ENCODE measurements at places on chromosomes 6 and 20.

- DNase-seq = no peak
These were observed 31.4 kb downstream of the HAO1 start for GRCh38 chr20:7908905-7909304.

DNA sequence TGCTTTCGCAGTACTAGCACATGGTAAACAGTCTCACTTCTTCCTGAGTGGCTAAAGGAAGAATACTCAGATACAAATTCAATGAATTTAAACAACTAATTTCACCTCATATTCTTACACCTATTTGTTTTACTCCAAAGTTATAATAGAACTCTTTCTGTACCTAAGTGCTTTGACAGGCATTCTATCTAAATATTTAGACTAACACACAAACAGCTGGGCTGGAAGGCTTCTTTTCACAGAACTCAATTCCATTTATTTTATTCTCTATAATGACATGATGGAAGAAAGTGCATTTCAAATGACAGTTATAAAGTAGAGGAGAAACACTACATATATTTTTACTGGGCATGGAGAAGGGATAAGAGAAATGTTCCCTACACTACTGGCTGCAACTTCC lies 384.9 kb upstream of the SPTLC3 start:
- no peak for DNase-seq

GRCh38 chr6:134267917-134268361 lies 50.0 kb downstream of the SGK1 start:
- DNase-seq = no peak

DNA sequence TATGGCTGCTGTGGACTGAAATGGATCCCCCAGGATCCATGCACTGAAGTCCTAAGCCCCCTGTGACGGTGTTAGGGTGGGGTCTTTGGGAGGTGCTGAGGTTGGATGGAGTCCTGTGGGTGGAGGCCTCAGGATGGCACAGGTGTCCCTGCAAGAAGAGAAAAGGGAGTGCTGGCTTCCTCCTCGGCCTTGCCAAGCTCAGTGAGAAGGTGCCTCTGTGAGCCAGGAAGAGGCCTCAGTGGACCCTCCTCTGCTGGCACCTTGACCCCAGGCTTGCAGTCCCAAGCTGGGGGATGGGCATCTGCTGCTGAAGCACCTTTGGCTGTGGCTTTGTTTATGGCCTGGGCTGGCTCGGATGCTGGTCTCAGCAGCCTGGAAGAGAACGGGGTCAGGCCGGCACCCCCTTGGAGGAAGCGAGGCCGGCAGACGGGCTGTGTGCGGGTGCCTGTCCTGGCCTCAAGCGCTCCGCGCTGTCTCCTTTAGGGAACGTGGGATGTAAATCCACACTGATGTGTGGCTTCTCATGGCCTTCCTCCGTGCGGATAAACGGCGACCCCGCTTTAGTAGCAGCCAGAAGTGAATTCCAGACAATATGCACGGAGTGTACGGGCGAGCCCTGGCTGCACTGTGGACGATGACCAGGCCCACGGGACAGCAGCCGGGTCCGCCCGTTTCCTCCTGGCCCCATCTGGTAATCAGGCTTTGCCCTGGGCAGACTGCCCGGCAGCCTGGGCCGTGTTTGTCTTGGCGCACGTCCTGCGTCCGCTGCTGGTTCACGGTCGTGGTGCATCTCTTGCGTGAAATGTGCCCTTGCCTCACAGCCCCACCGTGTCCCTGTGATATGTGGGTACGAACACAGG lies 182.6 kb downstream of the ERMARD start:
- DNase-seq = no peak

- DNase-seq = no peak
These were observed 9.8 kb downstream of the NKX2-4 start for GRCh38 chr20:21387528-21387927.

- DNase-seq = no peak
These were observed 132.1 kb upstream of the ADGRB3 start for GRCh38 chr6:68502946-68503345.

DNA sequence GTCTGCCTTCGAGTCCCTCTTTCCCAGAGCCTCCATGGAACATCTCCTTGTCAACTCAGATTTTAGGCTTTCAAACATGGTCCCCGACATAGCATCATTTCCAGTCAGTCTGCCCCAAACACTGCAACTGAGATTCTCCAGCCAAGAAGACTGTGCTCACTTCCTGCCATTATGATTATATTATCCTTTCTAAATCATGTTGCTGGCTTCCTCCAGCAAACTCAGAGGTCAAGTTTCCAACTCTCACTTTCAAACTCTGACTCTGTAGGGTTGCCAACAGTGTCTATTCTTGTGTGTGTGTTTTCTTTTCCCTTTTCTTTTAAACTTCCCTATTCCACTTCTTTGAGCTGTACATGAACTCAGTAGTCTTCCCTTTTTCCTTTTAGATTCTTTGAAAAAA lies 61.2 kb upstream of the TRAF3IP2 start:
- no peak for DNase-seq

DNA sequence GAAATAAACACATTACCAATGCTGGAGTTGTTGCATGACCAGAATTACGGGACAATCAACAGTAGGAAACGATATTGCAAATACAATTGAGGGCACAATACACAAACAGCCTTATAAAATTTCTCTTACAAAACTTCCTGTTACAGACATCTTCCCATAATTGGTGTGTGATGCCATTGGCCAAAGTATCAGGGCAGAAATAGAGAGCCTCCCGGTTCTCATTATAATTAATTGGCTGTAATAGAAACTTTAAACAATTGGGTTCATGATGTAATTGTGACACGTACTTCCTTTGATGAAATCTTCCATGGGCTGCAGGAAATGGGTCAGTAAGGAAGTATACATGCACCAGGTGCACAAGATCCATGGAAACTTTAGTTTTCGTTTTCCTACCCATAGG lies 40.3 kb upstream of the RALGAPA2 start:
- no peak for DNase-seq

DNA sequence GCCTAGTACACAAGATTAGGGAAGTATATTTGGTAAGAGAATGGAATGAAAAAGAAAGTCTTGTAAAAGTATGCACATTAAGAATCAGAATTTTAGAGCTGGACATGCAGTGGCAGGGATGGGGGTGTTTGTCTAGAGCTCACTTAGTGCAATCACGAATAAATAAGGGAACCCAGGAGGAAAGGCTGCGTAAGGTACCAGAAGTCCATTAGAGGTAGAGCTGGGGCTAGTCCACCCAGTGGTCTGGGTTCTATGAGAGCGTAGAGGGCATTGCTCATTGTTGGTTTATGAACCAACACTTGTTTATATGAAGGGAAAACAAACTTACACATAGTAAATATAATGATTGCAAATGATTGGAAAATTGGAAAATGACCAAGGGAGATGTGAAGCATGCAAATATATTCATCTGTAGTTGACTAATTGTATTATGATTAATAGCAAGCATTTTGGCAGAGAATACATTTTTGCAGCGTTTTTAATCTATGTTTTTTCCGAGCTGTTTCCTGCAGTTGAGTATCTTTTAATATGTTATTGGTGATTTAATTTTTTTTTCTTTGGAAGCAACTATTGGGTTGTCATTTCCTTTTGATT lies 3.2 kb downstream of the CDC40 start:
- no peak for DNase-seq

- DNase-seq = no peak
These were observed 14.8 kb upstream of the TGM2 start for GRCh38 chr20:38179846-38180245.

GRCh38 chr20:25461281-25461650 lies 53.8 kb downstream of the GINS1 start:
- no peak for DNase-seq

- peak; percentile 40 for DNase-seq
These were observed 61.1 kb upstream of the CCN6 start for GRCh38 chr6:111992851-111993250.

DNA sequence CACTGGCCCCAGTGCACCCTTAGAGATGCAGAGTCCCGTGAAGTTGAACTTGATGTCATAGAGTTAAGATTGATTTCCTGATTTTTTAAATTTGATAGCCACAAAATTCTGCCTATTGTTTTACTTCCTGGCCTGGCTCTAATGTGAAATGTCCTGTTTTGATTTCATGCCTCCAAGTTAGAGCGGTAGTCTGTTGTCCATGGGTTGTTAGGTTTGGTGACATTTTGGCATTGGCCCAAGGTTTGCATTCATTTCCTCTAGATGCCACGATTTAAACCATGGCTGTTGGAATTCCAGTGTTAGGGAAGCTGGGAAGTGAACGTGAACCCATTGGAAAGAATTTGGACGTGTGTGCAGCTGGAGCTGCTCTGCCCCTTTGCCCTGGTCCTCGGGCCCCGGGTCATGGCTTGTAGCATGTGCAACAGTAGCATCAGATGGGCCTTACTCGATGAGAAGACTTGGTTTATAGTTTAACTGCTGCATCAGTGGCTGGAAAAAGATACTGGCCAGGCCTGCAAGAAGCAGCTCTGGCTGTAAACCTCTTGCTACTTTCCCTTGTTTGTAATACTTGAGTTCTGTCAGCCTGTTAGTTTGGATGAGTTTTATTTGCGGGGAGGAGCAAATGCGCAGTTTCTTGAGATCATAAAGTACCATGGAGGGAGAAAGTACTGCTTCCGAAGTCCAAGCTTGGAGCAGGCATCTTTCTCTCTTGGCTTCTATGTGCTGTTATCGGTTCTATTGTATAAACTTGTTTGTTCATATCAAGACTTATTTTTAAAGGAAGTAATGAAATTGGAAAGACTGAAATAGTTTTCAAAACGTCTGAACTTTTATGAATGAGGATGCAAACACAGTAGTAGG lies 121.4 kb upstream of the CLDN20 start:
- no peak for DNase-seq
